ENCODE measurements at places on chromosomes 2 and 18.

DNA sequence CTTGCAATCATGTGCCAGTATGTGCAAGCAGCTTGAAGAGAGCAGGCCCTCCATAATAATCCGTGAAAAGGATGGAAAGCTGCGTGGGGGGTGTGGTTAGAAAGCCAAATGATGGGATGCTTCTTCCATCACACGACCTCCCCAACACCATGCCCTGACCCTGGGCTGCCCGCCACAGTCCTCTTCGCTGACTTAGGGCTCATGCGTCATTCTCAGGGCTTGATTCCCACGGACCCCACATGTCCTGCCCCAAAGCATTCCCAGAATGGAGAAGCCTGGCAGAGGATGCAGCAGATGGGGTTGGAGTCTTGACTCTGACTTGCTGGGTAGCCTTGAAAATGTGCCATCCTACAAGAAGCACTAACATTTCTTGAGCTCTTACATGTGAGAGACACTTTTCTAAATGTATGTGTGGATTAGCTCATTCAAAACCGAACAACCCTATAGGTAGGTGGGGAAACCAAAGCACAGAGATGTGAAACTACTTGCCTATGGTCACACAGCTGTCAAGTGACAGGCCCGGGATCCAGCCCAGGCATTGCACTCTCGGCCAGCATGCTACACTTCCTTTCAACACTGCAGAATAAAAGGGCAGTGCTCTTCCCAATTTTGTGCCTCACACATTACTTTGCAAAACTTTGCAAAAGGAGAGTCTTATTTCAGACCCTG is 3.7 kb downstream of the TNS1 start:
- DNase-seq, result no peak

- no peak for DNase-seq
Observed at GRCh38 chr2:148998831-148999200, 39.7 kb upstream of the LYPD6B start.

- DNase-seq, result no peak
Observed at GRCh38 chr18:52553441-52553840, 213.4 kb downstream of the DCC start.

GRCh38 chr2:62741954-62742722 is 36.6 kb downstream of the EHBP1 start:
- DNase-seq, result peak; percentile 74

- DNase-seq, result peak; percentile 8
Observed at GRCh38 chr2:239979243-239980023, 45.7 kb downstream of the NDUFA10 start.

DNA sequence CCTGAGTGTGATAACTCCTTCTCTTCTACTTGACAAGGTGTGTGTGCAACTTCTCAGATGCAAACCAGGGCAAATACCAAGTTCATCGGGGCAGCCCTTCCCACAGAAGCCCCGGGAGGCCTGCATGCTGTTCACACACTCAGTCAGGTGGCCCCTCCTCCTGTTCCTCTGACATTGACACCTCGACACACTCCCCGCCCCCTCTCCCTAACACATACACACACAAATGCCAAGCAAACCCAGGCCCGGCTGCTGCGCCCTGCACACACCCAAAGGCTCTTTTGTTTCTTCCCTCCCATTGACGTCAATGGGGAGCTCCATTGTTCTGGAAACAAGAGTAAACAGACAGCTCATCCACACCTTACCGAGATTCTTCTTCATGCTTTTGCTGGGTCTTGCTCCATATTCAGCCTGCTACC is 1.7 kb upstream of the PER2 start:
- DNase-seq, result no peak

GRCh38 chr2:189791338-189792042 is 7.2 kb downstream of the PMS1 start:
- no peak for DNase-seq

GRCh38 chr2:219679571-219679970 is 52.1 kb downstream of the SLC4A3 start:
- DNase-seq, result no peak

DNA sequence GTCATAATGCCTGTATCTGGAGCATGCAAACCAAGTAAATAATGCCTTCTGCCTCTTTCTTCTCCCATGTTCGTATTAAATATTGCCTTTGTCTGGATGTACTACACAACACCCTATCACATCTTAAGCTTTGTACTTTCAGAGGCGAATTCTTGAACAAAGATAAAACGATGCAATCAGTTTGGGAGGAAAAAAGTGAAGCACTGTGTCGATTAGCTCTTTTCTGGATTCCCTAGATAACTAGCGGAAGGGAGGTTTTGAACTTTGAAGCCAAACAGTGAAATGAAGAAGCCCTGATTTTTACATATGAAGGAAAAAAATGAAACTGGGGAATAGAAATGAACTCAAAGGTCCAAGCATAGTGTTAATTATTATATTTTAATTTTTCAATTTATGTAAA is 44.7 kb downstream of the CAVIN2 start:
- no peak for DNase-seq

GRCh38 chr2:7269106-7269643 is 352.0 kb downstream of the RNF144A start:
- DNase-seq, result no peak

DNA sequence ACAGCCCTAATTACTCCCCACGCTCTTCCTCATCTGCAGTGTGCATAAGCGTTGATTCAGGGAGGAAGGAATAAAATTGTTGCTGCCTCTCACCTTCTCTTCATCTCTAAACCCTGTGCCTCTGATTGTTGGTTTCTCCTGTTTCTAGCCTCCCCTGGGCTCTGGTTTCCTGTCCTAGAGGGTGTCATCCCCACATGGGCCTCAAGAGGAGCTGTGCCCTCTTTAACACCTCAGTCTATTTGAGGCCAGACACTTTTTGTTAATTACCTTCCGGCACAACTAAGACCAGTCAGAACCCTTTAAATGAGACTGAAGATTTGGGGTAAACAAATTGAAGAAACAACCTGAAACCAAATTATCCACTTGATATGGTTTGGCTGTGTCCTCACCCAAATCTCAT is 9.7 kb downstream of the CTAGE1 start:
- DNase-seq, result no peak

DNA sequence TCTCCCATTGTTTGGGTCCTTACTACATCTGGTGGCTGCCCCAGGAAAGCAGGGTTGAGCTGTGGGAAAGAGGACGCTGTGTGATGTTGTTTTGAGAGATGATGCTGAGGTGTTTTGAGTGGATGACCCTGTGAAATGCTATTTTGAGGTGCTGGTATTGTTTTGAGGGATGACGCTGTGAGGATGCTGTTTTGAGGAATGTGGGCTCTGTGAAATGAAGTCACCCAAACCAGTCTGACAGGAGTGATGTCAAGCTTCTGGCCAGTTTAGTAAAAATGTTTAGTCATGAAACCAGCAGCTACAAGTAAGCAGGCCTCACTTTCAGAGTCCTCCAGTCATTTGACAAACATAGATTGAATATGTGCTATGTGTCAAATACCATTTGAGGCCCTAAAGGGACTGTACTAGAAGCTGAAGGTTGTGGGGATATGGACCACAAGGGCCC is 16.1 kb upstream of the PUM2 start:
- DNase-seq, result no peak

DNA sequence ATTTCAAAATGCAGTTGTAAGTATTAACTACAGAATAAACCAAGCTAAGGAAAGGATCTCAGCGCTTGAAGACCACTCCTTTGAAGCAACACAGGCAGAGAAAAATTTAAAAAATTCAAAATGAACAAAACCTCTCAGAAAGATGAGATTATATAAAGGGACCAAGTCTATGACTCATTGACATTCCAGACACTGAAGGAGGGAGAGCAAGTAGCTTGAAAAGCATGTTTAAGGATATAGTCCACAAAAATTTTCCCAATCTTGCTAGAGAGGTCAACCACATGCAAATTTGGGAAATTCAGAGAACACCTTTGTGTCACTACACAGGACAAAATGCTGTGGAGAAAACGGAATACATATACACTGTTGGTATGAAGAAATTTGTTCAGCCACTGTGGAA is 112.6 kb upstream of the MC4R start:
- DNase-seq, result peak; percentile 73

GRCh38 chr2:46943881-46944798 is 28.5 kb upstream of the MCFD2 start:
- DNase-seq, result no peak

GRCh38 chr18:74818516-74819175 is 221.0 kb downstream of the ZNF407 start:
- no peak for DNase-seq

DNA sequence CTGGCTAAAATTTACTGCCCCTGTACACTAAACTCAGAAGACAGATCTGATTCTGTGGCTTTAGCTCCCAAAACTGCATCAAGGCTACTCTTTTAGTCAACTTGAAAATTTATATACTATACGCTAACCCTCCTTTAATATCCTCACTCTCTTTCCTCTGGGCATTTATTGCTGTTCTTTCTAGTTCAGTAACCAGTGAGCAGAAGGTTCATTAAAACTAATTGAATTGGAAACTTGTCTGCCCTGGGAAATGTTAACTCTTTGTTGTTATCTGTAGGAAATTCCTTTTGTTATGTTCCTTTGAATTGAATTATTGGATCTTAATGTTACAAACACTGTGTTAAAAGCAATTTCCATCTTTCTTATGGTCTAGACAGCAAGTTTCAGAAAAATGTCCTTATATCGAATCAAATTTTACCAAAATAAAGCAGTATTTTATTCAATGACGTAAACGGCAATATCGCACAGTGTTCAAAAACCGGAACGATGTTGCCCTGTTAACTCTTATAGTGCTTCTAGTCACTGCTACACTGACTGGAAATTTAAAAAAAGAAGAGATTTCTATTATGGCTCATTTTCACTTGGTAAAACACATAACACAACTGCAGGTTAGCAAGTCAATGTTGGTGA is 168.3 kb downstream of the NR4A2 start:
- no peak for DNase-seq

GRCh38 chr18:22613058-22613690 is 195.5 kb upstream of the CTAGE1 start:
- DNase-seq, result no peak

- no peak for DNase-seq
Observed at GRCh38 chr2:69796174-69796573, 33.3 kb upstream of the GMCL1 start.

- peak; percentile 23 for DNase-seq
Observed at GRCh38 chr2:187150670-187151069, 297.4 kb downstream of the CALCRL start.

- DNase-seq, result peak; percentile 77
Observed at GRCh38 chr18:23337599-23338444, 115.3 kb upstream of the RIOK3 start.

GRCh38 chr18:66235206-66235605 is 368.7 kb downstream of the CDH19 start:
- no peak for DNase-seq

- DNase-seq, result peak; percentile 50
Observed at GRCh38 chr18:499776-500631, 497 bp downstream of the COLEC12 start.

- no peak for DNase-seq
Observed at GRCh38 chr2:88080545-88080944, 12.9 kb downstream of the SMYD1 start.

- peak; percentile 63 for DNase-seq
Observed at GRCh38 chr2:197889041-197889440, 84.6 kb downstream of the PLCL1 start.

DNA sequence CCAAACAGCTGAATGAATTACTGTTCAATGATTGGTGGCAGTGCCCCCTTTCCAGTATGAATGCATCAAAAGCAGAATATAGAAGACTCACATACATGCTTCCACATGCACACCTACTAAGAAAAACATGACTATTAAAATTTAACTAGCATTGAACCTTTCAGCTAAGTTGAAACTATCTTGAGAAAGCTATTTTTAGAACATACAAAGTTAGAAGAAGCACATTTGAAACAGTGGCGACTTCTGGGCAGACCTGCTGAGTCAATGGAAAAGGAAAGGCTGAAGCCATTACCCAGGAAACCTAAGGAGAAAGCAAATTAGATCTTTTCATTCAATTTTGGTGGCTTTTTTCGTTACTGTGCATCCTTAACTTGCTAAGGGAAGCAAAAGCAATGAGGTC is 55.9 kb downstream of the PLA2R1 start:
- no peak for DNase-seq

DNA sequence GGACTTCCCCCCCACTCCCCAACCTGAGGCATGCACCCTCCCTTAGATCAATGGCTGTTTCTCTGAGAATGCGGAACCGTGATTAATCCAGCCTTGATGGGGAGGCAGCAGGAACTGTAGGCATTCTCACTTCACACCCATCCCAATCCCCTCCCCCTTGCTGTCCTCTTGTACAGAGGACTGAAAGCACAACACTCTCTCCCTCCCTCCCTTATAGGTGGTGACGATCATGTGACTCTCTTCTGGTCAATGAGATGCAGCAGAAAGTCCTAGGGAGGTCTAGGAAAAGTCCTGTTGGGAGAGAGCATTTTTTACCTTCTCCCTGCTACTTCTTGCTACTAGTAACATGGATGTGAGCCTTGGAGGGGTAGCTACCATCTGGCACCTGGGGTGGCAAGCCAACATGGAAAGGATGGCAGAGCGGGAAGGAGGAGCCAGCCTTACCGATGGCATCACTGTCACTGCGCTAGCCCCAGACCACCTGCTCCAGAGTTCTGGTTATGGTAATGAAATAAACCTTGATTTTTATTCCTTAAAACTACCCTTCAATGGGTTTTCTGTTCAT is 106.9 kb downstream of the MSH2 start:
- DNase-seq, result no peak

- no peak for DNase-seq
Observed at GRCh38 chr2:207269038-207269437, 103.3 kb upstream of the KLF7 start.

- DNase-seq, result peak; percentile 97
Observed at GRCh38 chr2:128732976-128733431, 414.3 kb upstream of the HS6ST1 start.

DNA sequence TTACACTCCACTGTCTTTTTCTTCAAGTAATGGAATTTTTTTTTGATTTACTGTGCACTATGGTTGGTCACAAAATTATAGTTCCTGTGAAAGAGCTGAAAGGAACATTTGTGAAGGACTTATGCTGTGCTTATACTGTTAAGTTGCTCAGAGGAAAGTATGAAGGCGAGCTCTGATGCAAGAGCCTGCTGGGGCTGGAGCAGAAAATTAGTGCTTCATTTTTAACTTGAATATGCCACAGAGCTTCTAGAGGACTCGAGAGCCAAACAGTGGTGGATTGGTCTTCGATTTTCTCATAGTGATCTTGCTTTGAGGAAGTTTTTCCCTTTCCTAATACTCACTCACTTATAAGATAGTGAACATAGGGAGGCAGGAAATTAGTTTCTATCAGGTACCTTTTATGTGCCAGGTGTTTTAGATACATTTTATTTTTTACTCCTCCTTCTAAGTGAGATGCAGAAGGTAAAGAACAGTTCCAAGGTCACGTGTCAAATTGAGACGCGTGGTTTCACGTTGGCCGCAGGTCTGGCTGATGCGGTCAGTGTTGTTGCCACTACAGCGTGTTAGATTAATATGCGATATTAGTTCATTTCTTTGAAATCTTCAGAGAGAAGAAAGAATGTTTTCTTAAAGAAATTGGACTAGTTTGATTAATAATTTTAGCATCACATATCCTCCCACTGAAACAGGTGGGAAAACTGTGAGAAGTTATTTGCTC is 20.2 kb downstream of the GATA6 start:
- no peak for DNase-seq
